Small intestine (tissue), 16 donors: ENCODE measurements at places on chromosomes 1 and 21. TPM values are rescaled to one million over a fixed set of nuclear protein-coding genes. Genes with fewer than 3 reads are reported as not detected.

- no peak for DNase-seq
Observed at GRCh38 chr1:228273720-228274451, 66.0 kb downstream of the OBSCN start.

The QSOX1 gene
- polyA plus RNA-seq = 41.1 TPM

DNA sequence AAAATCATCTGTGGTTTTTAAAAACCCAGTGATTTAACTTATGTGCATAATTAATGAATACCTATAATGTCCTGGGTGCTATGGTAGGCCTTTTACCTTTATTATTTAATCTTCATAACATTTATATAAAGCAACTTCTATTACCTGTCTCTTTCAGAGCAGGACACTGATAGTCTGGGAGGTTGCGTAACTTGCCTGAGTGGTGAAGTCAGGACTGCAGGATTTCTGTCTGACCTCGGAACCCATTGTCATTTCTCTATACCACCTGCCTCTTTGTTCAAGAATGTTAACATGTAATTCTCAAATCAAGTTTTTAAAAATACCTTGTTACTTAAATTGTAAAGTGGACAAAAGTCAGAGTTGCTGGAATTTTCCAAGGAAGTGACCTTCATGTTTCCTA is 41.0 kb upstream of the BACH1 start:
- DNase-seq = no peak

GRCh38 chr1:233366575-233366974 is 39.1 kb downstream of the MAP3K21 start:
- no peak for DNase-seq

The KIFAP3 gene
- polyA plus RNA-seq = 15.2 TPM

The CTH gene
- 3.8 TPM for polyA plus RNA-seq

The GABRD gene
- polyA plus RNA-seq = 0.40 TPM

The VWA5B1 gene
- polyA plus RNA-seq = 1.5 TPM

The LSS gene
- polyA plus RNA-seq = 23.9 TPM

- no peak for DNase-seq
Observed at GRCh38 chr1:65260851-65261473, 48.4 kb upstream of the DNAJC6 start.

The CAMK2N1 gene
- 120 TPM for polyA plus RNA-seq

DNA sequence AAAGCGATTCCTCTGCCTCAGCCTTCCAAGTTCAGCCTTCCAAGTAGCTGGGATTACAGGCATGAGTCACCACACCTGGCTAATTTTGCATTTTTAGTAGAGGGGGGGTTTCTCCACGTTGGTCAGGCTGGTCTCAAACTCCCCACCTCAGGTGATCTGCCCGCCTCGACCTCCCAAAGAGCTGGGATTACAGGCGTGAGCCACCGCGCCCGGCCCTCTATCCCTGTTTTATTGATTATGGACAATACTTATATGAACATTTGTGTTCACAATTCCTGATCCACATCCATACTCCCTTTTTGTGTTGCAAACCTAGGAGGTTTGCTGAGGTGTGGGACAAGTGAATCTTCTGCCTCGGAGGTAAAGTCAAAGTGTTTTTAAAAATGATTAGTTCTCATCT is 245.3 kb downstream of the GREM2 start:
- DNase-seq = no peak

GRCh38 chr1:159889821-159890252 is 10.1 kb downstream of the CFAP45 start:
- DNase-seq = peak; percentile 27

DNA sequence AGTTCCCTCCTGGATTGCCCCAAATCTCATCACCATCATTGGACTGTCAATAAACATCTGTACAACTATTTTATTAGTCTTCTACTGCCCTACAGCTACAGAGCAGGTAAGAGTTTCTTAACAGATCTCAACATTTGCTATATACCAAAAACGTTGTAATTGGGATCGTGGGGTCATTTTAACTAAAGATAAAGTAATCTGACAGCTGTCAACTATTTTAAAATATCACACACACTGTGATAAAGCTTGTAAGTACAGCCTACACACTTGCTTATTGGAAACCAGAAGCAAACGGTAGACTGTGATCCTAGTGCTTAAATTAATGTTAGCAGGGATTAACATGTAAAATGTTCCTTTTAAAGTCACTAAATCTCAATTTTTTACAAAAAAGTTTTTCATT is 7.9 kb downstream of the CEPT1 start:
- no peak for DNase-seq
